ENCODE measurements at places on chromosomes 3 and 15.

DNA sequence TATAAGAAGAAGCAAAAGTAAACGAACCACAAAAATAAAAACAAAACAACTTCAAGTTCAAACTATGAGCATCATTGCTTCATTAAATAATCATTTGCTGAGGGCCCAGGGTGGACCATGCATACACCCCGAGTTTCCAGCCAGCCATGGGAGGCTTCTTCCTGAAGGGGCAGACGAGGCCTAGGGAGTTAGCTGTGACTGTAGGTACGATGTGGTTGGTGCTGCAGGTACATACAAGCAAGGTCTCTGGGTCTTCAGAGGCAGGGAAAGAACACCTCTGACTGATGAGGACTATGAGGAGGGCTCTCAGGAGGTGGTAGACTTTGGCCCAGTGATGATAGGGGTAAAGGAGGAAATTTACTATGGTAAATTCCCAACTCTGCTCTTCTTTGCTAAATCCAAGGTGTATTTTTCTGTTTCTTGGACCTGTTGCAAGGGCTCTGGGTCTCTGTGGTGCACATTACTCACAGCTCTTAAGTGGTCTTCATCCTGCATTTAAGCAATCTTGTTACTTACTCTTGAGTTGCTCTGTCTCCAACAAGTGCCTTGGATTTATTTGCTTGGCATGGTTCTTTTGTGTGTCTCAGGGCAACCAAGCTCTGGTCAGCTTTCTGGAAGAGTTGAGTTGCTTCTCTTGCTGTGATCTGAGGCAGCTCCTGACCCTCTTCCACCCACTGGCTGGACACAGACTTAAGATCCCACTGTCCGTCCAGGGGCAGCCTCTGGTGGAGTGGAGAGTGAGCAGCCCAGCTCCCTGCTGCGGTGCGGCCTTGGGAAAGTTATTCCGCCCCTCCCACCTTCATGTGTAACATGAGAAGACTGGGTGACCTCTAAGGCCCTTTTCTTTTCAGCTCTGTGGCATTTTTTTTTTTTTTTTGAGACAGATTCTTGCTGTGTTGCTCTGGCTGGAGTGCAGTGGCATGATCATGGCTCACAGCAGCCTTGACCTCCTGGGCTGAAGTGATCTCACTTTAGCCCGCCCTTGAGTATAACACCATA is 56.1 kb upstream of the KIF23 start:
- DNase-seq: no peak

DNA sequence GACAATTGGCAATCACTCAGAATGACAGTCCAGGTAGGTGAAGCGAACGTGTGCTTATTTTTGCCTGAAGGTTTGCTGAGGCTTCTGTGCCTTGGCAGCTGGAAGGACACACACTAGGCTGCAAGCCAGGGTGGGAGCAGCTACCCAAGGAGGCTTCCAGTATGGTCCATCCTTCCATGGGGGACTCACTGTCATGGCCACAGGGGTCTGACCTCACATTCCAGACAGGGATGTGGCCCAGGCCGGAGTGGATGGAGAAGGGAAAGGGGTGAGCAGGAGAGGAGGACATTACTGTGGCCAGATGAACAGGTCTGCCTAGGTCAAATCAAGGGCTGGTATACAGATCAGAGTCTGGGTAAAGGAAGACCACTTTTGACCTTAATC is 247.7 kb downstream of the ADAMTS17 start:
- no peak for DNase-seq

DNA sequence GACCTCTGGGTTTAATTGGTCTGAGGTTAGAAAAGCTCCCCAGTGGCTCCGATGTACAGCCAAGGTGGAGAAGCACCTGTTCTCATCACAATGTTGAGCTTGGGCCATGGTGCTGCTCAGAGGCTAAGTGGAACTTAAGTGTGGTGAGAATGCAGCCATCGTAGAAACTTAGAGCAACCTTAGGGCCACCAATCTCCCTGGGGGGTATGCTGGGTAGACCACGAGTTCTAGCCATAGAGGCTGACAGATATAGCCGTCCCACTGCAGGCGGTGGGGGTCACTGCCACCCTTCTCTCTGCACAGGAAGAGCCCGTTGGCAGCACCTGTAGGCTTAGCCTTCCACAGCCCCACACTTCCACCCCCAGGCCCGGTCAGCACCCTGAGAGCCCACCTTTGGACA is 38.0 kb downstream of the MGLL start:
- DNase-seq: no peak

- DNase-seq: no peak
These were observed 107.9 kb upstream of the SATB1 start for GRCh38 chr3:18533039-18533438.

DNA sequence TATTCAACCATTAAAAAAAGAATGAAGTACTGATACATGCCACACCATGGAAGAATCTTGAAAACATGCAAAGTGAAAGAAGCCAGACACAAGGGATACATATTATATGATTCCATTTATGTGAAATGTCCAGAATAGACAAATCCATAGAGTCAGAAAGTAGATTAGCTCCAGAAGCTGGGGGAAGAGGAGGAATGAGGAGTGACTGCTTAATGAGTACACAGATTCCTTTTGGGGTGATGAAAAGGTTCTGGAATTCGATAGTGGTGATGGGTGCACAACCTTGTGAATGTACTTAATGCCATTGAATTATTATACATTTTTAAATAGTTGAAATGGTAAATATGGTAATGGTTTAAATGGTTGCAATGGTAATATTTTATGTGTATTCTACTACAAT is 90.6 kb upstream of the SPATA12 start:
- no peak for DNase-seq

Data from T-helper 2 cell treated with Interferon-gamma antibody and Interleukin-4, amounts not matched to agents 5 μg/mL and 100 μg/mL, for 36 hours (primary cell).